Adrenal gland (tissue), 19 donors: ENCODE measurements at places on chromosomes 3 and 15. TPM values are rescaled to one million over a fixed set of nuclear protein-coding genes. Genes with fewer than 3 reads are reported as not detected.
A peak's percentile ranks its signal among the peaks of the same experiment; 100 is the strongest.

DNA sequence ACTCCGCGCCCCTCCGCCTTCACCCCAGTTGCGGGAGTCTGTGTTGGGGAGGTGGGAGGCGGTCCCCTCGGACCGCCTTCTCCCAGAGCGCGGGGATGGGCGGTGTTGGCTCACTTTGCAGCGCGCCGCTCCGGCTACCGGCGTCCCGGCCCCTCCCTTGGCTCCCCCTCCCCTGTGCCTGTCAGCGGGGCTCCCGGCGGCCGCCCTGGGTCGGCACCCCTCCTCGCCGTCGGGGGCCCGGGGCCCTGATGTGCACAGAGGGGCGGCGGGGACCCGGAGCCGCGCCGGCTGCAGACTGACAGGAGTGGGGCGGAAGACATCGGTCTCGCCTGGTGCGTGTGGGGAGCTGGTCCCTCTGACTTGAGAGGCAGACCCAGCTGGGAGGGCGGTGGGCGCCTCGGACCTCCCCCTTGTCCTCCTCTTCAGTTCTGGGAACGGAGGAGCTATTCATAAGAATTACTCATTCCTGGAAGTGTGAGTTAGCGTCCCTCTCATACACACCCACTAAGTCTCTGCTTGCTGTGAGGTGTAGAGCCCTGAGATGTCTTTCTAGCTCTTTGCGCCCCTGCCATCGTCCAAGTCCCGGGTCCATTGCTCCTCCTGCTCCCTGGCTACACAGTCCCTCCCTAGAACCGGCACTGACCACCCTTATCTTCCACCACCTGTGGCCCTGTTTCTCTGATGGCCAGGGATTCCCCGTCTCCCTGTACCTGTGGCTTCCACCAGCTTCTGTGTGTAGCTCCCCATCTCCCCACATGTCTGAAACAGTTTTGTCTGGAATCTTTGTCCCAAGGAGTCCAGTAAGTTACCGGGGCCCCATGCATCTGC lies 42.3 kb upstream of the ROPN1 start:
- peak; percentile 35 for DNase-seq

DNA sequence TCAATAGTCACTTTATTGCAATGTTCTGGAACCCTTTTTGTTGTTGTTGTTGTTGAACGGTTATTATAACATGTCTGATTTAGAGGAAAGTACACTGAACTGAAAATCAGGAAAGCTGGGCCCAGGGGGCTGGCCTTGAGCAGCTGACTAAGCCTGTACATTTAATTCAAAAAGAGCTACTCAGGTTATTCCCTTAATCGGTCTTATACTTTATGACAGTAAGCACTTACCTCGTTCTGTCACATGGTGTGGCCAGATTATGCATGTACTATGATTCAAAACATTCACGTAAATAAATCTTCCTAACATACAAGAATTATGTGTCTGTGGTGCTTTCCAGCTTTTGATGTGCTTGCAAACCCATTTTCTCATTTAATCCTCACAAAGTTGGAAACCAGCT lies 382.5 kb upstream of the TPRG1 start:
- DNase-seq, result no peak

Gene ERICH6
- total RNA-seq, result not detected

Gene PIERCE2
- total RNA-seq, result 2.4 TPM

DNA sequence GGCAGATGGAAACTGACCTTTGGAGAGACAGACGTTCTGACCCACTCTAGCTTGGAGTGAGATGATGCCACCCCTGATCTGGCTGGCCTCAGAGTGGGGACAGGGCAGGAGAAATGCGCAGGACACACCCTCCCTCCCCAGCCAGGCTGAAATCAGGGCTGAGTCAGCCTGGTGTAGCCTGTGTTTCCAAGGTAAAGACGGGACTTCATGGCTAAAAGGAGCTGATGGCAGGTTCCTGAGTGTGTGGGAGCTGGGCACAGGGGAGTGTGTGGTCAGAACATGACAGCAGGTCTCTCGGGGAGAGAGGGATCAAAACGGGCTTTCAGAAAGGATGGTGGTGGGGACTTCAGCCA lies 14.6 kb upstream of the POLG start:
- no peak for DNase-seq

Gene CLSTN2
- total RNA-seq, result 17.8 TPM

GRCh38 chr15:90496791-90497190 lies 32.9 kb upstream of the CRTC3 start:
- DNase-seq, result no peak

- no peak for DNase-seq
Observed at GRCh38 chr3:60434950-60435349, 816.3 kb downstream of the FHIT start.

- peak; percentile 39 for DNase-seq
Observed at GRCh38 chr3:38834110-38834509, 18.1 kb upstream of the SCN10A start.

Gene IQCF5
- total RNA-seq, result not detected

Gene PLCH1
- not detected for total RNA-seq

- DNase-seq, result no peak
Observed at GRCh38 chr15:41510728-41511127, 2.9 kb downstream of the LTK start.

- DNase-seq, result peak; percentile 80
Observed at GRCh38 chr3:133574260-133574881, 885 bp downstream of the CDV3 start.

Gene MAP6D1
- 1.2 TPM for total RNA-seq

DNA sequence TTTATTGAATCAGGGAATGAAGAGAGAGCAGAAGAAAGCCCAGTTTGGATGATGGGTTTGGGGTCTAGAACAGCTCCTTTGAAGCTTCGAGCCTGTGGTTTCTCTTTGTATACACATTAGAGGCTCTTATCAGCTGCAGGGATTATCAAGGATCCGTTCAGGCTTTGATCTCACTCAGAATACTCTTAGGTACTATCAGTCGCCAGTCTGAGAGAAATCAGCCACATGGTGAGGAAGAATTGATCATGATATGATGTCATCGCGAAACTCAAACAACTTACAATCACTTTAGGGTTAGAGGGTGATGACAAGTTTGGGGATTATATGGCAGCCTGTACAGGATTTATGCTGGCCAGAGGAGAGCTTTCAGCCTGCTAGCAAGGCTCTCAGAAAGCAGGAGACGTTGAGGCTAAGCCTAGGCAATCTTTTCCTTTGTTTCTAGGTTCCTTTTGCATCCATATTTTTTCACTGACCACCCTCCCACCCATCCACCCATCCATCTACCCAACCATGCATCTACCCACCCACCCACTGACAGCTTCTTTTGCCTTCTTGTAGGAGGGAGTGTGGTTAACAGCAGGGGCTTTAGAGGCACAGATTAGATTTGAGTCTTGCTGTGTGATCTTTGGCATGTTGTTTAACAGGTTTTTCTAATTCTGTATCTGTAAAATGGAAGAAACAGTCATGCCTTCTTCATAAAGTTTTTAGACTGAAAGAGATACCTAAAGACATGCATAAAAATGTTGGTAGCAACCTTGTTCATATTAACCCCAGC lies 330.4 kb upstream of the LRRFIP2 start:
- DNase-seq, result no peak

Gene DAZL
- total RNA-seq, result not detected

Gene ACKR2
- total RNA-seq, result 2.9 TPM

Gene CORO2B
- 7.2 TPM for total RNA-seq

GRCh38 chr3:16670191-16670590 lies 65.0 kb upstream of the DAZL start:
- DNase-seq, result no peak

Gene KIF23
- total RNA-seq, result 1.6 TPM

DNA sequence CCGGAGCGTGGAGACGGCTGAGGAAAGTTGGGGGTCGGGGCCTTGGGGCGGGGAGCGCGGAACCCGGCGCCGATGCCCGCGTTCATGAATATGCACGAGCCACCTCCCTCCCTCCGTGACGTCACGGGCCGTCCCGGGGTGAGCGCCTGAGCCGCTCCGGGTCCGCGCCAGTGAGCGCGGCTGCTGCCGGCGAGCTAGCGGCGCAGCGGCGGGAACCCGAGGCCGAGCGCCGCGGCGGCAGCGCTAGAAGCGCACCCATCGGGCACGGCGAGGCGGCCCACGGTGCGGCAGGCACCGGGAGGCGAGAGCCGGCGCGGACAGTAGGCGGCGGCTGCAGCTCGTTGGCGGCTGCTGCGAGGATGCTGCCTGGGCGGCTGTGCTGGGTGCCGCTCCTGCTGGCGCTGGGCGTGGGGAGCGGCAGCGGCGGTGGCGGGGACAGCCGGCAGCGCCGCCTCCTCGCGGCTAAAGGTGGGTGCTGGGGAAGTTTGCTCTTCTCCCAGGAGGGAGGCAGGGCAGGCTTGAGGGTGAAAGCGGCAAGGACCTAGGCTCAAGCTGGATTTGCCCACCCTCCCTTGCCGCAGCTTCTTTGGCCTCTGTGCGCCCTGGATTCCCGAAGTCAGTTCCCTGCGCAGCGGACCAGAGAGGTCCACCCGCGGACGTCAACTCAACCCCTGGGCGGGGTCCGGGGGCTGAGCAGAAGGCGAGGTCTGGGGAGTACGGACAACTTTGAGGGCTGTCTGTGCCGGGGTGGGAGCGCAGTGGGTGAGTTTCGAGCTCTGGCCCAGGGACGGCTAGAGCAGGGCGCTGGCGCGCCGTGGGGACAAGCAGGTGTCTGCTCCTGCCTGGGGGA lies at the start of gene CLSTN2:
TSS of gene CLSTN2 (plus strand) at position 170 of the 850 bp plus-strand sequence.
- peak; percentile 72 for DNase-seq

- no peak for DNase-seq
Observed at GRCh38 chr3:165070682-165071081, 7.6 kb downstream of the SI start.

Gene RLBP1
- total RNA-seq, result not detected

- no peak for DNase-seq
Observed at GRCh38 chr3:6512172-6512800, 348.6 kb upstream of the GRM7 start.

DNA sequence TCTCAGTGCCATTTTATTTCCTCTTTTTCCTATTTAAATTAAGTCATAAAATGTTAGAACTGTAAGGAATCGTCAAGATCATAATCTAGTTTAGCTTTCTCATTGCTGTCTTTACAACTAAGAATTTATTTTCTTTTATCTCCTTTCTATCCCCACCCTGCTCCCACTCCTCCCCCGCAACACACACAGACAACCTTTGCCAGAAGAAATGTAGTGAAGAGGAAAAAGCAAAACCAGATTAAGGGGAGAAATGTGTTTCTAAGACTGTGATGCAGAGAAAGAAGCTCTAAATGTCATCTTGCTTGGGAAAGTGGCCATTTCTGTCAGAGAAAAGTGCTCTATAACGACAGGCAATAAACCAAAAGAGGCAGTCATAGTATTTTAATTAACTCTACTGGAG lies 78.3 kb upstream of the MLF1 start:
- no peak for DNase-seq

DNA sequence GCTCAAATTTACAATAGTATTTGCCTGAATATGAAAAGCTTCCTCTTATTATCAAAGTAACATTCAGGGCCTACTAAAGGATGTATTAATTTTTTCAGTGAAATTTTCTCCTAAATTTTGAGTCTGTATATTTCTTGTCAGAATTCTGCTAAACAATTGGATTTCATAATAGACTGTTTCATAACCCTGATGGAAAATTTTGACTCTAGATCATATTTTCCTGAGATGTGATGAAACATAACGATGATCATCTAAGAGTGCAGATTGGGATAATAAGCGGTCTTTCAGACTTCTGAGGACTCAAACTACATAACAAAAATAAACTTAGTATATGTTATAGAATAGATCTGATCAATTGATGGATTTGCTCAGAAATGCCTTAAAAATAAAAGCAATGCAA lies 574.5 kb upstream of the TBL1XR1 start:
- no peak for DNase-seq
